Activated naive CD8-positive, alpha-beta T cell treated with anti-CD3 and anti-CD28 coated beads, Interleukin-2, amount 50 U/mL, for 24 hours (primary cell): ENCODE measurements at places on chromosomes 12 and 14.

DNA sequence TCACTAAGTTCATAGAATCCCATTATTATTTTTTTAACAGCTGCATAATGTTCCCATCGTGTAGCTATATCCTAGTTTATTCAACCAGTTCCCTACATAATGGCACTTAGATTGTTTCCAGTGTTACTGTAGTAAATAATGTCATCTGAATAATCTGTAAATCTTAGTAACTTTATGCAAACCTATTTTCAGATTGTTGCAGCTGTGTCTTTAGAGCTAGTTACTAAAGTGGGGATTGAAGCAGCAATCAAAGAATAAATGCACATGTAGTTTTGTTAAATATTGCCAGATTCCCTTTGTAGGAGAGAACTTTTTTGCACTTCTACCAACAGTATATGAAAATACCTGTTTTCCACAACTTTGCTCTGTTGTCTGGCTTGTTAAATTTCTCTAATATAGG is 13.1 kb downstream of the ARID2 start:
- DNase-seq, result no peak
- H3K4me1 ChIP-seq, result peaks cover 24% of the 10 kb centered on the region
- no peak overlapping the region for H3K4me3 ChIP-seq
- no peaks in the 10 kb centered on the region for H3K27me3 ChIP-seq
- no peak overlapping the region for H3K27ac ChIP-seq
- peaks cover 26% of the 10 kb centered on the region for H3K36me3 ChIP-seq

- H3K27me3 ChIP-seq, result peaks cover 5% of the 10 kb centered on the region
- H3K27ac ChIP-seq, result no peak overlapping the region
- no peaks in the 10 kb centered on the region for H3K36me3 ChIP-seq
- DNase-seq, result no peak
- H3K4me1 ChIP-seq, result no peaks in the 10 kb centered on the region
Measured at GRCh38 chr12:109656743-109657142, 56.9 kb upstream of the FAM222A start.

DNA sequence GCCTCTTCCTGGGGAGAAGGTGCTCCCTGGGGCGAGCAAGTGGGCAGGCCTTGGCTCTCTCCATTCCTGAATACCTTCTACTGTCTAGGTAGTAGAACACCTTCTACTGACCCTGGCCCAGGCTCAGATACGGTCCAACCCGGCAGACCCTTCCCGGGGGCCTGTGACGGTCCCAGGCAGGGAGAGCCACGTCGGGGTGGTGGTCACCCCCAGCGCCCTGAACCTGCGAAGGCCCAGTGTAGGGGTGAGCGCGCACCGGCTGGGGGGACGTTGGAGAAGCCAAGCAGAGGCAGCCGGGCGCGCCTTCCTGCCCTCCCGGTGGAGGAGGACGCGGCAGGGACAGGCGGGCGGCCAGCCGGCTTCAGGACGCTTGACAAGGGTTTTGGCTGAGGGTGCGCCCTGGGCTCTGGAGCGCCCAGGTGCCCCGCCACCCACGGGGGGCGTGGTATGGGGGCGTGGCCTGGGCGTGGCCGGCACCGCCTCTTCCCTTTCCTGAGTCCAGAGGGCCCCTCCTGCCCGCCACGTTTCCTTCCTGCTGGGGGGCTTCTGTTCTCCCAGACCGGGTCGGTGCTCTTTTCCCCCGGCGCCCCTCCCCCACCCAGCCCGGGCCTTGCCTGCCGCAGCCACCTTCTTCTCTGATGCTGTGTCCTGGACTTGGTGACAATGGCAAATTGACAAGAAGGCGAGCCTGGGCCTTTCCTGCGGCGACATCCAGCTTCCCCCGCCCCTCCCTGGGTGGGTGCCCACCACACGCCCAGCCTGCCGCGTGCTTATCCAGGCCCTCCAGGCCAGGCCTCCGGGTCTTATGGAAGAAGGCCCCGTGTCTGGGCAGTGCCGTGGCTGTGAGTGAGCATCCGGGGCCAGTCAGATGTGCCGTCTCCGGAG is 24.5 kb upstream of the PPP1R13B start:
- H3K27me3 ChIP-seq, result no peaks in the 10 kb centered on the region
- peak overlapping the region; percentile 86 for H3K27ac ChIP-seq
- peaks cover 14% of the 10 kb centered on the region for H3K4me1 ChIP-seq
- H3K4me3 ChIP-seq, result peak overlapping the region; percentile 84
- H3K36me3 ChIP-seq, result no peaks in the 10 kb centered on the region
- peak; percentile 87 for DNase-seq

GRCh38 chr14:54728700-54729527 is 162.0 kb downstream of the SAMD4A start:
- H3K27ac ChIP-seq, result peak overlapping the region; percentile 90
- peaks cover 60% of the 10 kb centered on the region for H3K4me1 ChIP-seq
- no peak for DNase-seq
- H3K4me3 ChIP-seq, result no peak overlapping the region

- DNase-seq, result no peak
- no peak overlapping the region for H3K27ac ChIP-seq
- no peak overlapping the region for H3K4me3 ChIP-seq
- peaks cover 9% of the 10 kb centered on the region for H3K36me3 ChIP-seq
- peaks cover 33% of the 10 kb centered on the region for H3K4me1 ChIP-seq
Measured at GRCh38 chr14:92600318-92601053, 86.9 kb downstream of the RIN3 start.

DNA sequence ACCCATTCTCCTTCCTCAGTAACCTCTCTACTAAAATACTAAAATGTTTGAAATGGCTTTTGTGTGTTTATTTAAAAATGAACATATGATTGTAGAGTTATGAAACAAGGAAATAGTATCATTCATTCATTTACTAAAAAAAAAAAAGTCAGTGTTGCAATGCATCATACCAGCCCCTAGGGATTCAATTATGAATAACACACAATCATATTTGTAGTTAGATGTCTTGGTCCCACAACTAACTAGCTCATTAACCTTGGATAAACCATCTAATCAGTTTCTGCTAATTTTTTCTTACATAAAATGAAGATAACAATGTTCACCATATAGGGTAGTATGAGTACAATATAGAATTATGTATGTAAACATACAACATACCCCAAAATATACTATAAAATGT is 183.2 kb downstream of the GRIN2B start:
- no peak overlapping the region for H3K27ac ChIP-seq
- no peak for DNase-seq
- H3K4me1 ChIP-seq, result no peaks in the 10 kb centered on the region

- H3K27me3 ChIP-seq, result no peaks in the 10 kb centered on the region
- peaks cover 61% of the 10 kb centered on the region for H3K4me1 ChIP-seq
- H3K36me3 ChIP-seq, result peaks cover 60% of the 10 kb centered on the region
- no peak for DNase-seq
- peak overlapping the region; percentile 16 for H3K27ac ChIP-seq
- no peak overlapping the region for H3K4me3 ChIP-seq
Measured at GRCh38 chr12:128794661-128795529, 28.9 kb downstream of the SLC15A4 start.
